ENCODE measurements at places on chromosomes 3 and 15. TPM values are rescaled to one million over a fixed set of nuclear protein-coding genes. Genes with fewer than 3 reads are reported as not detected.

DNA sequence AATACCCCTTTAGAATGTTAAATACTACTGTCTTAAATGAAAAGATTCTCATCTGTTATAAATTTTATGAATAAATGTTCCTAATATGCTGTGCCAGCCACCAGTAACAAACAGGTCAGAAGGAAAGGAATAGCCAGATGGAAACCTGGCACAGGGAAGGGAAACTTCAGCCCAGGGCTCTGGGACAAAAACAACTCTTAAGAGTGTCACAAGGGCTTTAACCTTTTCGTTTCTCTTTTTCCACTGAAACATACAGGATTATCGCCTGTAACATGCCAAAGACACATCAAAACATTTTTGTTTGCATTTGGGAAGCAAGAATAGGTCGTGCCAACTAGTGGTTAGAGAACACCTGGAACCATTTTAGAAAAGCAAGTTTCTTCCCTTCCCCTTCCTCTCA lies 109.0 kb upstream of the NEDD4 start:
- no peak for DNase-seq

DNA sequence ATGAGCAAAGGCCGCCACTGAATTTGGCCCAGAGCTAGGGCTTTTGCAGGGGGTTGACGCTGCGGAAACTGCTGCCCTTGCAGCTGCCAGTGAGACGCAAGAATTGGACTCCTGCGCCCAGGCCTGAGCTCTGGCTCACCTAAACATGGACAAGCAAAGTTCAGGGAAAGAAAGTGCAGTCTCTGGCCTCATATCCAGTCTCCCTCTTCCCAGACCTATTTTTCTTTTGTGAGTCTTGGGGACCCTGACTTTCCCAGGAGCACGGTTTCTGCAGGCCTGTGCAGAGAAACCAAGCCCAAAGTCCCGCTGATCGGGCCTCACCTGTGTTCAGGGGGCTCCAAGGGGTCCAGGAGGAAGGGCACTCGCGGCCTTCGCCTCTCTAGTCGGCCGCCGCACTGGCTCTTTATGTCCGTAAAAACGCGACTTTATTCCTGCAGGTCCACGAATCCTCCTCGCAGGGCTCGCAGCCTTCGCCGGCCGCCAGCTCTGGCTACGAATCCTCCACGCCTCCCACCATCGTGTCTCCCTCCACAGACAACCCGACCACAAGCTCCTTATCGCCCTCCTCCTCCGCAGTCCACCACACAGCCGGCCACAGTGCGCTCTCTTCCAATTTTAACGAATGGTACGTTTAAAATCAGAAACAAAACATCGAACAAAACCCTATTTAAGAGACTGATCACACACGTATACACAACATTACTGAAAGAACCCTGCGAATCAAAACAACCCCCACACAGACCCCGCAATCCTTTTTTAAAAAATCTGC lies 3.9 kb downstream of the ZIC1 start:
- no peak for DNase-seq

GRCh38 chr15:22794621-22795167 lies 8.2 kb downstream of the NIPA1 start:
- no peak for DNase-seq

- no peak for DNase-seq
Observed at GRCh38 chr3:64759811-64760210, 72.0 kb upstream of the ADAMTS9 start.

GRCh38 chr15:31550211-31550977 lies 223.8 kb downstream of the KLF13 start:
- DNase-seq = no peak

DNA sequence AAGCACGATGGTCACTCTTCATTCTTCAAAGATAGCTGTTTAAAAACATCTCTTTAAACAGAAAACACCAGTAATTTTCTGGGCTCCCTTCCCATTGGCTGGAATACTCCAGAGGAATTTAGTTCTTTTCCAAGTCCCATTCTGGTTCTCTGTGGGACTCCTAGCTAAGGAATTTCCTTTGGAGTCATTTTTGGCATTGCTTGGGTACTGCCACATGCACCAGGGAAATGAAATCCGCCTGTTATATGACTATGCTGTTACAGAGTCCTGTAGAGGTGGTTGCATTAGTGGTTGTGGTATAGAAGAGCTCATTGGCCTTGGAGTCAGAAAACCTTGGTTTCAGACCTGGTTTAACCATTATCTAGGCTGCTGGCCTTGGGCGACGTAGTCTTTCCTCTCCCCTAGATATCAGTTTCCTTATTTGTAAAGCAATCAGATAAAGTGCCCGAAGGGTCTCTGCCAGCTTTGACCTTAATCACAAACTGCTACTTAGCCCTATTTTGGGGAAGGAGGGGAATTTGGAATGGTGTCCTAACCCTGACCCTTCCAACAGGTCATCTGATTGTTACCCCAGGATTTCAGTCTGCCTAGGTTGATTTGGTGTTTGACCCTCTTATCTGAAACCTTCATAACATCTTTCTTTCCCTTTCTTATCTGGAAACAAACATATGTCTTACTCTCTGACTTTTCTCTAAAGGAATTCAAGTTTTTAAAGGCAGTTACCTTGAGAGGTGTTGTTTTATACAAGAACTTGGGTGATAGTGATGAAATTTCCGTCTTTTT lies 13.4 kb downstream of the RTP1 start:
- no peak for DNase-seq

DNA sequence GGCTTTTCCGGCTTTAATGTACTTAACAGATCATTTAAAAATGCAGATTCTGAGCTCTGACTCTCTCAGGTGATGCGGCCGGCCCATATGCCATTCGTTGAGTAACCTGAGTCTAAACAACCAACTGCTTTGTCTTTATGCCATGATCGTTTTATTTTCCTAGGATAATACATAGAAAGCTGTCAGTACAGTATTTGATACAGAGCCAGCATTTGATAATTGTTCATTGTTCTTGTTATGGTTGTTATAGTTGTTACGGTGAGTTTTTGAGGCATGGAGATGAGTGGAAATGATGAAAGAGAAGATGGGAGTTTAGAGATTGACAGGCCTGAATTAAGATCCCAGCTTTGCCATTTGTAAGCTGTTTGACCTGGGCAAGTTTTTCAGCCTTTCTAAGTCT lies 40.0 kb downstream of the TMEM45A start:
- DNase-seq = no peak

DNA sequence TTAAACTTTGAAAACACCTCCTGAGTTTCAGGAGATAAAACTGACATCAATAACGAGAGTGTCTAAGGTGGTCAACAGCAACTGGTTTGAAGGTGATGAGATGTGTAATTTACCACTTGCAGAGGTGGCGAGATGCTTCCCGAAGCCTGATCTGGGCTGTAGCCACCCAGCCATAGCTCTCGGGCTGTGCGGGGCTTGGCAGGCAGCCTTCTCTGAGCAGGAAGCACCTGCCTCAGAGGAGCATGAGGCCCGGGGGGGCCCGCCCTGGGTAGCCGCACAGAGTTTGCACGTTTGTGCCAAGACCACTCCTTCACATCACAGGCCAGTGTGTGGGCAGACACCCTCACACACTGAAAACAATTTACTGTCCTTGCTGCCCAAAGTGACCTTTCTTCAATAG lies 220.3 kb downstream of the CACNA2D3 start:
- DNase-seq = no peak

GRCh38 chr15:54131410-54131809 lies 153.2 kb downstream of the UNC13C start:
- no peak for DNase-seq

GRCh38 chr15:91224755-91225380 lies 124.8 kb downstream of the SV2B start:
- DNase-seq = no peak

DNA sequence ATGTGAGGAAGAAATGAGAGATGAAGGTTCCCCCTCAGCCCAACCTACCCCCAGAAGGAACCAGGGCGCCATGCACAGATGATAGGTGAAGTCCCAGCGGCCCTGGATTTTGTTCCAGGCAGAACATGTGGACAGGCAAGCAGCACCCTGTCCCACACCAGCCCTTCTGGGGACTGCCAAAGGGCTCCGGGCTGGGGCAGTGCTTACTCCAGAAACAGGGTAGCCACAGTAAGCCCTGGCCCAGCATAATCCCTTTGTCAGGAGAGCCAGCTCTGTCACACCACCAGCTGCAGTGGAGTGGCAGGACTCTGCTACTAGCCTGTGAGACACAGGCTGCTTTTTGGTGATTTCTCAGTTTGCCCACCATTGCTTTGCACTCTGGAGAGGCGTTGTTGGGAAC lies 6.3 kb downstream of the FBXL22 start:
- DNase-seq = no peak

DNA sequence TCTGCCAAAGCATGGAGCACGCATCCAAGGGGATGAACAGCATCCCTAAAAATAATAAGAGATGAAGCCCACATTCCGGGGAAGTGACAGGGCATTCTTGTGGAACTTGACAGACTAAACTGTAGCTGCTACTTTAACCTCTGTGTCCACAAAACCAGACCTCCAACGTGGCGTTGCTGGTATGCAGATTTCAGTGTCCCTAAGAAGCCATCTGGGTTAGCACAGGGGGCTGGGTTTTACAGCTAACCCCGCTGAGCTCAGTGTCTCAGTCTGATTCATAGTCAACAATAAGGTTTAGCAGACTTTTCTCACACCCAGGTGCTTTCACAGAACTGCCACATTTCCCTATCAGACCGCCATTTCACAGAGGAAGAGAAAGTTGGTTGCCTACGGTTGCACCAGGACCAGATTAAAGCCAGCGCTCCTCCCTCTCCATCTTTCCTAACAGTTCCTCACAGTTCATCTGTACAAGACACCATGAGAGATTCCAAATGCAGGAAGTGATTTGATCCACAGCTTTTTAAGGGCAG lies 61.6 kb upstream of the CTDSPL start:
- DNase-seq = no peak

- no peak for DNase-seq
Observed at GRCh38 chr15:91929509-91929908, 76.0 kb downstream of the SLCO3A1 start.

GRCh38 chr3:152375546-152375945 lies 106.8 kb downstream of the MBNL1 start:
- no peak for DNase-seq

The ALPK3 gene
- total RNA-seq = 0.26 TPM

Data from CD4-positive, alpha-beta memory T cell (primary cell).